Activated T-cell treated with anti-CD3 and anti-CD28 coated beads for 4 hours (primary cell): ENCODE measurements at places on chromosomes 3 and 15.

GRCh38 chr15:79170256-79170664, 79.7 kb upstream of the RASGRF1 start:
- no peak for DNase-seq

- DNase-seq, result no peak
These were observed 16.2 kb upstream of the CERS3 start for GRCh38 chr15:100544946-100545345.

DNA sequence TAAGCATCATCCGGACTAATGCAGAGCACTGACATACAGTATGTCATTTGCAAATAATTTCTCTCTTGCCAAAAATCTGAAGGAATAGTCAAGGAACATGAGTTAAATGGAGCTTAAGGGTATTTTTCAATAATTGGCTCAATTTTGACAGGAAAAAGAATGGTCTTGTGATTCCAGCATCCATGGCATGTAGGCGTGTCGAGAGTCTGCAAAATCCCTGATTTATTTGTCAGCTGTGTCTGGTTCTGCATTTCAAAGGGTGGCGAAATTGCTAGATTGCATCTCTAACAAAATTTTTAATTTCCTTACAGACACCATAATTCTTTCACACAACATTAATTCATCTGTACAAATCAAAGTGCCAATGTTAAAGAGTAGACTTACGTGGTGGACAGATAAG, 65.4 kb upstream of the TBC1D23 start:
- DNase-seq, result no peak

DNA sequence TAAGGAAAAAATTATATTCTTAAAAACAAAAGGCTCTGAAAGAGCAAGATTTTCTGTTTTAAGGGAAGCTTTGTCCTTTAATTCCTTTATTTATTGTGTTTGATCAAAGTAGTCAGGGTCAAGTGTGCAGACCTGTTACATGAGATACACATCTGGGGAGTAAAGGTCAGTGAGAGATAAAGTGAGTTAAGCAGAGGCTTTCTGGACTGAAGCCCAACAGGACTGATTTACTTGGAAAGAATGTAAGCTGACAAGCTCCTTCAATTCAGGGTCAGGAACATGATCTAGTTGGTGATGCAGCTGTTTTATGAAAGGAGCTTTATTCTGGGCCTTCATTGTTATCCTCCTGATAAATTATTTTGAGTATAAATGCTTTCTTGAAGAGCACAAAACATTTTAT, 20.7 kb upstream of the OTOL1 start:
- no peak for DNase-seq

DNA sequence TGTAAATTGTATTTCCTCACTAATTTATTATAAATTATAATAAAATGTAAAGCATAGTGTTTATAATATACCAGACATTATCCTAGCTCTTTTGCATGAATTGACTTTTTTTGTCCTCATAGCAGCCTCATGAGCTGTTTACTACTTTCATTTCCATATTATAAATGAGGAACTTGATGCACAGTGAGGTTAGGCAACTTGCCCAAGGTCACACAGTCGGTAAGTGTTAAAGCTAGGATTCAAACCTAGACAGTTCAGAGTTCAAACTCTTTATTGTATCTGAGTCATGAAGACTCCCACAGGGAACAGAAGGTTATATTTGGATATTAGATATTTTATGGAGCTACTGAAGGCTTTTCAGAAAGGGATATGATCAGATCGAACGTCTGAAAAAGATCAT, 322.2 kb upstream of the SATB1 start:
- no peak for DNase-seq

DNA sequence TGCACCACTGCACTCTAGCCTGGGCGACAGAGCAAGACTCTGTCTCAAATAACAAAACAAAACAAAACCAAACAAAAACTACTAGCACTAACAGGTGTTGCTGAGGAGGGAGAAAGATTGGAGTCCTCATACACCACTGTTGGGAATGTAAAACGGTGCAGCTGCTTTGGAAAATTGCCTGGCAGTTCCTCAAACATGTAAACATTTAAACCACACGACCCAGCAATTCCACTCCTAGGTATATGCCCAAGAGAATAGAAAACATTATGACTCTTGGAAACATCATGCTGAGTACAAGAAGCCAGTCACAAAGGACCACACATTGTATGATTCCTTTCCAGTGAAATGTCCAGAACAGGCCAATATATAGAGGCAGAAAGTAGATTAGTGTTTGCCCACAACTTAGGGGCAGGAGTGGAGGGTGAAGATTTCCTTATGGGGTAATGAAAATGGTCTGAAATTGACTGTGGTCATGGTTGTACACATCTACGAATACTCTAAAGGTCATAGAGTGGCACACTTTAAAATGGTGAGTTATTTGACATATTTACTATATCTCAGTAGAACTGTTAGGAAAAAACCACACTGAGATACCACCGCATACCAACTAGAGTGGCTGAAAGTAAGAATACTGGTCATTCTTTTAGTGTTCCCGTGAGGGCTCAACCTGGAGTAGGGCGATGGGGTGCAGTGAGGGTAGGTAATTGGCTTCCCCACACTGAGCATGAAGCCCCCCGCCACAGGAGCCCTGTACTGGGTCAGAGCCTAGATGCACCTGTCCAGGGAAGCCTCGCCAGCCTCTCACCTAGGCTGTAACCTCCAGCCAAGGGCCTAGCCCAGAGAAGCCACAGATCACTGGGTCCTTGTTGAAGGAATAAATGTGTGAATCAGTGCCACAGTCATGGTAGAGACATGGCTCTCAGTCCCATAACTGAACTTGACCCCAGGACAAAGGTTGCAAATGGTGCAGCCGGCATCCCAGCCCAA, 131.1 kb downstream of the NUP210 start:
- DNase-seq, result no peak

DNA sequence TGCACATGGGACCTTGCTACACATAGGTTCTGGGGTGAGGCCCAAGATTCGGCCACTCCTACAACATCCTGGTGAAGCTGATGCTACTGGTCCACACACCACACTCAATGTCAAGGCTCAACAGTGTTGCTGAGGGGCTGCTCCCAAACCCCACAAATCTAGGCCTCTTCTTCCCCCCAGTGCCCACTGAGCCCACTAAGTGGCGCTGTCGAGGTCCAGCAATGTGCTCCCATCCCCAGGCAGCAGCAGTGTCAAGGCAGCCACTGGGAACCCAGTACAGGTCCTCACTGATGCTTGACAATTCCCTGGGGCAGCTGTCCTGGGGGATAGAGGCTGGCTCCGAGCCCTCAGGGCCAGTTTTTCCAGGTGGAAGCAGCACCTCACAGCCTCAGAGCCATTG, 21.5 kb downstream of the SCN5A start:
- no peak for DNase-seq

GRCh38 chr3:174220775-174221554, 638.2 kb upstream of the NAALADL2 start:
- no peak for DNase-seq

GRCh38 chr3:50155891-50156290, 767 bp downstream of the SEMA3F start:
- no peak for DNase-seq

- DNase-seq, result no peak
These were observed 180.2 kb downstream of the VPS13C start for GRCh38 chr15:61880084-61880483.

DNA sequence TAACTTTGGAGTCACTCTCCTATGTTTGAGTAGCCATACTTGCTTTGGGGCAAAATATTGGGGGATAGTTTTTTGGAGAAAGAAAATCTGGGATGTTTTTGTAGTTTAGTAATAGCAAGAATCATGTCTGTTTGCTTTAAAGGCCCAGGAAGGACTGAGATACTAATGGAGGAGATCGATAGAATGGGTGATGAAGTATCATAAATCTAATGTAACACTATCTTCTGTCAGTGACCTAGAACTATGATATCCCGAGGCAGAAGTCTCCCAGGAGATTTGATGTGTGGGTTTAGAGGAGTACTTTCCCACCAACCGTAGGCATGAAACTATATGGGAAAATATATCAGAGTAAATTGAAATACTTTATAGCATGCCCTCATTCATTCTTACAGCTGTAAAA, 21.0 kb upstream of the NFKBIZ start:
- DNase-seq, result no peak

- no peak for DNase-seq
These were observed 28.8 kb downstream of the PPM1L start for GRCh38 chr3:160784853-160785252.
